NCI-H524 (cell line): ENCODE measurements at places on chromosomes 16 and 17.

DNA sequence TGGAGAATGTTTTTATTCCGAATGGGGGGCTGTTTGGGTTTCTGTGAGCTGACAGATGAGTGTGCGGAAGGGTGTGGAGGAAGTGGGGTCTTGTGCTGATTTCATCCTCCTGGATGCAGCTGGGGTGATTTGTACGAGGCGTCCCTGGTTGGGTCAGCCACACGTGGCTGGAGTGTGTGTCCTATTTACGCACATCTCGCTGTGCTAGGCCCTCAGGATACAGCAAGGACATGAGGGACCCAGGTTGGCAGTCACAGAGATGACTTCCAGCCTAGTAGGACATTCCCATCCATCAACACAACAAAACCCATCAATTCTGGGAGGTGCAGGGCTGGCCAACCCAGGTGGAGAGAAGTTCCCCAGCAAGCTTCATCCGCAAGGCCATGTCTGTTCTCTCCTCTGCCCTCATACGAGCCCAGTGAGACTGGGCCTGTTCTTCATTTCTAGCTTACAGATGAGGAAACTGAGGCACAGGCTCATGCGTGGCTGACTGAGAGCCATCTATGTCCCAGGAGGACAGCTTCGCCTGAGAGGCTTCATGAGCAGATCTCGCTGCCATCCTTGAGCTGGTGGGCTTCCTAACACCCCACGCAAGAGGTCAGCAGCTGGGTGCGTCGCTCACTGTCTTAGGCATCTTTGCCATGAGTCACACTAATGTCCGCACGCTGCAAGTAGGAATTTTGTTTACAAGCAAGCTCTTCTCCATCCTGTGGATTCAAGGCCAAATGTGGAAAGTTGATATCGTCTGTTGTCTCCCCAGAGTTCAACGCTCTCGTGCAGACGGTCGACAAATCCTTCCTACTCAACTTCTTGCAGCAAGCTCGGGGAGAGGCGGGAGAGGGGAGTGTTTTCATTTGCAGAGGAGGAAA is 24.4 kb downstream of the IRF8 start:
- DNase-seq = no peak

DNA sequence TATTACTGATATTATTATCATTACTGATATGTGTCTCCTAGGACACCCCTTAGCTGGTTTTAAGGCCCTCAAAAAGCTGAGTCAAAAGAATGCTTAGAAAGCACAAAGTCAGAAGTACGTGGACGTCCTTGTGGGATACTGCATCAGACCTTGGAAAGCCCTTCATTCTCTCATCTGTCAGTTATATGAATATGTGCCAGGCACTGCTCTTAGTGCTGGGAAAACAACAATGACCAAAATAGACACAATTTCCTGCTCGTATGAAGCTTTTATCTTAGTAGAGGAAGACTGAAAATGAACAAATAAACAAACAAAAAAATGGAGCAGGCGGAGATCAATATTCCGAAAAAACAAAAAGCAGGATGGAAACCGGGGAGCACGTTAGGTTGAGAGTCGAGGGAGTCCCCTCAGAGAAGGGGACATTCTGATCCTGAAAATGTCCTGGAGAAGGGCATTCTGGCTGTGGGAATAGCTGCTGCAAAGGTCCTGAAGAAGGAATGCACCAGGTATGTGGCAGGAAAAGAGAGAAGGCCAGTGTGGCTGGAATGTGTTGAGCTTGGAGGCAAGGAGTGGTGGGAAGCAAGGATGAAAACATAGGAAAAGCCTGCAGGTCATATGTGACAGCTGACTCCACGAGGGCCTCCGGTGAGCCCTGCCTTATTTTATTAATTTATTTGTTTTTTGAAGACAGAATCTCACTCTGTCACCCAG is 15.5 kb upstream of the TMEM94 start:
- DNase-seq = no peak

DNA sequence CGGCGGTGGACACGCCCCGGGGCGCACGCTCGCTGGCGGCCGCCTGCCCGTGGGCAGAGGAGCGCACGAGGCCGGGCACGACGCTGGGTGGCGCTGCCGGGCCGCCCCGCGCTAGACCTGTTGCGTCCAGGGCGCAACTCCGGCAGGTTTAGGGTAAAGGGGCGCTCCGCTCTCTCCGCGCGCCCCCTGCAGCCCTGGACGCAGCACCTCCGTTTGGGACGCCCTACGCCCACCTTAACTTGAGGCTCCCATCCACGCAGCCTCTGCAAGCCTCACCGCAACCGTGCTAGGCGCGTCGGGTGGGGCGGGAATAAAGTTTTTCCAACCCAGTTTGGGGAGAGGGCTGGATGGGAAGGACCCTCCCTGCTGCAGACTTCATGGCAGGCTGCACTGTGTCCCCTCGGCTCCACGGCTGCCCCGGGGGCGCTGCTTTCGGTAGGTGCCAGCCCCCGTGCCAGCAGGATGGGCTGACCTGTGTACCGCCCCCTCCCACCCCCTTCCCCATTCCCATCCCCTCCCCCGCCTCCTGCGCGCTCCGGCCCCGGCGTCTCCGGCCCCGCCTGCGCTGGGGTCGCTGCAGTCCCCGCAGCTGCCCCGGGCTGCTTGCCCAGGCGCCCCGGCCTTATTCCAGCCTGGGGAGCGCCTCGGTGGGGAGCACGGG is at the start of gene SYT17:
Gene SYT17, plus strand, starts transcription at position 531 of the 661 bp plus-strand sequence. CDS start 407 bp downstream, outside the sequence.
- DNase-seq = peak; percentile 40

DNA sequence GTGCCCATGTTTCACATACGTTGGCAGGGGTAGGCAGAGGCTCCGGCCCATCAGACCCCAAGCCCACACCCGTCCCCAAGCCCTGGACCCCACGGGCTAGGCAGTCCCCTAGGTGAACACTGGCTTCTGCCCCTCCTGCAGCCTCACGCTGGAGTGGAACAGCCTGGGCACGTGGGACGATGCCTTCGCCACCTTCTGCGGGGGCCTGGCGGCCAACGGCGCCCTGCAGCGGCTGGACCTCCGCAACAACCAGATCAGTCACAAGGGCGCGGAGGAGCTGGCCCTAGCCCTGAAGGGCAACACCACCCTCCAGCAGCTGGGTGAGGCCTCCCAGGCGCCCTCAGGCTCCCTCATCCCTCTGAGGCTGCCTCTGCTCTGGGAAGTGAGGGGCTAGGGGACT is 1.8 kb downstream of the LRRC45 start:
- DNase-seq = no peak

DNA sequence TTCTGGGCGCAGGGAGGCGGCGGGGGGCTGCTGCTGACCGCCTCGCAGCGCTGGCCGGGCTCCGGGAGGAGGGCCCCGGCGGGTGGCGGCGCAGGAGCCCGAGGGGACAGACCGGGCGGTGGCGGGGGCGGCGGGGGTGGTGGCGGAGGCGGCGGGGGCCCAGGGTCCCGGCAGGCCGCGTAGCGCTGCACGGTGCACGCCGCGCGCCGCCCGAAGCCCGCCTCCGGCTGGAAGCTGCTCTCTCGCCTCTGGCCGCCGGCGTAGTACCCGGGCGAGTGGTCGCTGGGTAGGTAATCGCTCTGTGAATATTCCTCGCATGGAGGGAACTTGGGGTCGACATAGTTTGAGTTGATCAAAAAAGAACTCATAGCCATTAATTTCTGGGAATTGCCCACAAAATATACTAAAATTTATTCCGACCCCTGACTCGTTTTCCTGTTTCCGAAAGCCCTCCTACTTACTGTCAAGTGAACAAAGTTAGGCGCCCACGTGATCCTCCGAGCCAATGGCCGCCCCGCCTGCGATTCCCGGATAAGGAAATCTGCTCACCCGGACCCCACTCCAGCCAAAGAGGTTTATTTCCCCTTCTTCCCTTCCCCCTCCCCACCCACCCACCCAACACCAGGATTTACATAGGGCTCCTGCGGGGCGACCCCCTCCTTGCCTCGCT is at the start of gene HOXB4:
Gene HOXB4, minus strand, starts transcription at position 405 of the 670 bp plus-strand sequence. Its CDS starts 31 bp downstream, at position 374.
- DNase-seq = peak; percentile 51

- no peak for DNase-seq
Observed at GRCh38 chr17:13788385-13788784, 186.7 kb upstream of the HS3ST3A1 start.

DNA sequence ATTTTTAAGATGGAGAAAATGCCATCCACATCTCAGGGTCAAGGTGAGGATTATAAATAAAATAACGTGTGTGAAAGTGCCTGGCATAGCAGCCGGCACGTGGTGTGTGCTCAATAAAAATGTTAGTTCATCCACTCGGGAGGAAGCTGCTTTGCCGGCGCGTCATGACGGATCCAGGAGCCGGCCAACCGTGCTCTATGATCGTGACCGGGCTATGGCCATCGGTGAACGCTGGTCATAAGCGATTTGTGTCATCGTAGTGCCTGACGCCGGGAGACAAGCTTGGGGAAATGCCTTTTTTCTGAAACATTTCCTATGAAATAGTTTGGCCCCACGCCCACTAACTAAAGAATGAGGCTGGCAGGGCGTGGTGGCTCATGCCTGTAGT is 74.0 kb downstream of the CMC2 start:
- DNase-seq = no peak

- peak; percentile 57 for DNase-seq
Observed at GRCh38 chr17:72588561-72588960, 467.7 kb downstream of the SOX9 start.

- no peak for DNase-seq
Observed at GRCh38 chr16:79278506-79278905, 322.0 kb downstream of the MAF start.
